ENCODE measurements at places on chromosomes 12 and 14.

- no peak for DNase-seq
Measured at GRCh38 chr14:58833634-58834378, 196.0 kb downstream of the DACT1 start.

DNA sequence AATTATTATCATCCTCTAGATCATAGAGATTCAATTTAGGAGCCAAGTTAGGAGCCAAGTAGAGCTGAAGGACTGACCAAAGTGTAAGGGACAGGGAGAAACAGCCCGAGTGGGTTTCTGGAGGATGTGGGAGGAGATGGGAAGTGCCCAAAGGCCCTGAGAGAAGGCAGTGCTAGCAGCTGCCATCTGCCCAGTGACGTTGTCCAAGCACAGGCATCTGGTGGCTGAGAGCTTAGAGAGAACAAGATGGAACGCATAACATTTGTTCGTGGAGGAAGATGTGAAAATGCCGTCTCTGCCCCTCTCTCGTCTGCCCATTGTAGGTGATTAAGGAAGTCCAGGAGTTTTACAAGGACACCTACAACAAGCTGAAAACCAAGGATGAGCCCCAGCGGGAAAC, 34.7 kb downstream of the CD9 start:
- DNase-seq, result no peak

GRCh38 chr14:99036611-99037293, 235.2 kb downstream of the BCL11B start:
- DNase-seq, result no peak

GRCh38 chr14:68397822-68398221, 395.0 kb downstream of the ZFP36L1 start:
- DNase-seq, result no peak

DNA sequence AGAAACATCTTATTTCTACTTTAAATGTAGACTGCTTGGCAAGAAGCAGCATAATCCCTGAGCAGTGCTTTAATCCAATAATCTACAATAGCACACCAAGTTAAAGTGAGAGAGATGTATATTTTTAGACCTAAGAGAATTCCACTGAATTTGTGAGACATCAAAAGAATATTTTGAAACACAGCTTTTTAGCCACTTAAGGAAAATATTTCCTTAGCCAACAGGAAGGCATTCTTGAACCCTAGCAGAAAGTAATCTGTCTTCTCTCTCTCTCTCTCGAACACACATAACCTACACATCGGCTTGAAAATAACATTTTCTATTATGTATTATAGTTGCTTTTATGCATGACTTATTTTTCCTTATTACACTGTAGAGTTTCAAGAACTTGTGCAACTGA, 34.0 kb downstream of the KITLG start:
- no peak for DNase-seq

DNA sequence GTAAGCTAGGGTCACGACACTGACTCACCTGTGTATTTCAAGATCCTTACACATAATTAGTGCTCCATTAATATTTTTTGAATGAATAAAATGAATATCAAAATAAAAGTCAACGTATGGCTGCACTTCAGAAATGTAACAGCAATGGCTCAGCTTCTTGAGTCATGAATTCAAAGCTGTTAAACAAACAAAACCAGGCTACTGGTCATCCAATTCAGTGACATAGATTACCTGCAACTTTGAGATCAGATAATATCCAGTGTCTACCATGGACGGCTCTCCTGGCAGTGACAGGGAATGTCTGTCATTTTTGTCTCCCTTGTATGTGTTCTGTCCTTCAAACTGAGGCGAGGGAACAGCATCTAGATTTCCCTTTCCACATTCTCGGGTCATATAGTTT, 225.6 kb downstream of the EFCAB11 start:
- DNase-seq, result no peak

DNA sequence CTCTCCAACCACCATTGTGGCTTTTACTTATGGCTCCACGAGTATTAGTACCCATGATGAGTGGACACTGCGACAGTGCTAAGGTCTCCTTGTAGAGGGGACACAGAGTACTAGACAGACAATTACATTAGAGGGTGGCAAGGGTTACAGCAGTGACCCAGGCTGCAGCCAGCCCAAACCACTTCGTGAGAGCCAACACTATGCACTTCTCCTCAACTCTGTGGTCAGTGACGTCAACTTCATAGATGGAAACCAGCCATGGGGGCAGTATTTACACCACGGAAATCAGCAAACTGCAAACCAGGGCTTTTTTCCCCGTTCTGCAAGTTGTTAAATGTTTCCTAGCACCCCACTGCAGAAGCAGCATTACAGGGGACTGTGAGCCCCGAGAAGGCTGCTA, 61.6 kb upstream of the ZFP36L1 start:
- no peak for DNase-seq

- DNase-seq, result no peak
Measured at GRCh38 chr14:92493492-92493891, 20.1 kb upstream of the RIN3 start.

- no peak for DNase-seq
Measured at GRCh38 chr12:1130571-1130970, 139.5 kb downstream of the ERC1 start.

DNA sequence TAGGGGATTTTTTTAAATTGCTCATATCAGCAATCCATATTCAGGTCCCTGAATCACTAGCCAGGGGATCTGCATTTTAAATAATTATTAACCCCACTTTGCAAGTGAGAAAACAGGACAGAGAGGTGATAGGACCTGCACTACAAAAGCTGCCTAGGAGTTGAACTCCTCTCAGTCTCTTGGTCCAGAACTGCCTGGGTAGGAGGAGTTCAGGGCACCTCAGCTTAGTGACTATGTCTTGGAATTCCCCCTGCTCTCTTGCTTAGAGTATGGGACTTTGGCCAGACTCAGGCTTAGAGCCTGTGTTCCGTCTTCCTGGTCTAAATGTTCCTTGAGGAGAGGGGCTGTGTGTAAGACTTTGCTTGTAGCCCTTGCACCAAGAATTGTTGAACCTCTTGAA, 68.2 kb upstream of the WSCD2 start:
- no peak for DNase-seq

DNA sequence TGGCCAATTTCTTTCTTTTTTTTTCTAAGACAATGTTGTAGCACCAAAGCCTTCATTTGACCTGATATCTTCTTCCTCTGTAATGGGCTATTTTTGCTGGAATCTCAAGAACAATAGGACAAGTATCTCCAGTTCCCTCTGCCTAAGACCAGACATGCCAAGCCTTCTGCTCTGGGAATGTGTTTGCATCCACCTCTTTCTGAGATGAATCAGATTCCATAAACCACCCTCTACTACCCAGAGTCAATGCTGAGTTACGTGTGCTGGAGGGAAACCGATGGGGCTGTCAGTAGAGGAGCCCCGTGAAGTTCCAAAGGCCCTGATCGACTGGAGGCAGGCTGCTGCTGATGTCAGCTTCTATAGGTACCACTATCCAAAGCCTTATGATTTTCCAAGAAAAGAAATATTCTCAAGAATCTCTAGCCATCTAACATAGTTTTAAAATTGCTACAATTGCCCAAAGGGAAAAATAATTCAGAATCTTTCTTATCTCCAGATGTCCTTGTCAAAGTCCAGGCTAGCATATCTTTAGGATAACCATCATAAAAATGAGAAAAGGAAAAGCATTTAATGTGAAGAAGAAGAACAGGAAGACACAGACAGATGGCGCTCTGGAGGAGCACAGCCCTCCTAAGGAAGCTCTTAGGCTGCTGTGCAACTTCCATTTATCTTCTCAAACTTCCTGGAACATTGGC, 101.9 kb downstream of the SLC8A3 start:
- DNase-seq, result no peak

DNA sequence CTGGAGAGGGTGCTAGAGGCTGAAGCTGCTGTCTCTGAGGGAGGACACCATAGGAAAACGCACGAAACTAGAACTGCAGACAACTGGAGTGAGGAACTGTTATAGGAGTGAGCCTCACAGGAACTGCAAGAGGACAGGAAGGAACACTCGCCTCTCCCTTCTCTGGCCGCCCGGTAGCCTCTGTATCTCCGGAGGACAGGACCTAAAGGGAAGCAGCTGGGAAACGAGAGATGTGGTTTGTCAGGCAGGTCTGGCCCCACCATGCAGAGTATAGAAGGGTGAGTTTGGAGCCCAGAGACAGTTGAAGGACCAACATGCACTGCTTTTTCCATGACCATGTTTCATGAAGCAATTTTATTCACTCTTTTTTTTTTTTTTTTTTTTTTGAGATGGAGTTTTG, 127.3 kb downstream of the EFCAB11 start:
- no peak for DNase-seq

DNA sequence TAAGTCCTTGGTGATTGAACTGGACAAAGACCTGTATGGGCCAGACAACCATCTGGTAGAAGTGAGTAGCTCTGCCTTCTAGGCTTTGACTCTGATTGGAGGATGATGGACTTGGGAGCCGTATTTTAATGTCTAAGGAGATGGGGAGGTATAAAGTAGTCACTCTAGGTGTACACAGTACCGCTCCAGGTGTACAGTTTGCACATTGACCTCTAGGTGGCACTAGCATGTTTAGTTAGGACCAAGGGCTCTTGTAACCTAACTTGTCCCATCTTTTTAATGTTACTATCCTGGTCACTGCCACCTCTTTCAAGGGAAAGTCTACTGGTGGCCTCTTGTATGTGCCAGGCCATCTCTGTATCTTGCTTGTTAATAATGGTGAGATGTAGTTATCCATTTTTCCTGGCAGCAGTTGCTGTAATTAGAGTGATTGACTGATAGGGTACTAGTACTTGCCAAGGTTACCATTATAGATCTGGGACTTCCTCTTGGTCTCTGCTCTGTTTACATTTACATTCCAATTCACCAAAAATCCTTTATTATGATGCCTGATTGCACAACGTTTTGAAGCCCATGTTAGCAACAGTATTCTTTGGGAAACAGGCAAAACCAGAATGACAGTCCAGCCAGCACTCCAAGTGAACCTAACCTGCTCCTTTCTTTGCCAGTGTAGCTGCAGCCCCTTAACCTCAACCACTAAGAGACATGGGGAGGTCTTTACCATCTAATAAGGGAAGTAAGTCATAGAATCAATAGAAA, 3.6 kb downstream of the SMARCD1 start:
- no peak for DNase-seq

DNA sequence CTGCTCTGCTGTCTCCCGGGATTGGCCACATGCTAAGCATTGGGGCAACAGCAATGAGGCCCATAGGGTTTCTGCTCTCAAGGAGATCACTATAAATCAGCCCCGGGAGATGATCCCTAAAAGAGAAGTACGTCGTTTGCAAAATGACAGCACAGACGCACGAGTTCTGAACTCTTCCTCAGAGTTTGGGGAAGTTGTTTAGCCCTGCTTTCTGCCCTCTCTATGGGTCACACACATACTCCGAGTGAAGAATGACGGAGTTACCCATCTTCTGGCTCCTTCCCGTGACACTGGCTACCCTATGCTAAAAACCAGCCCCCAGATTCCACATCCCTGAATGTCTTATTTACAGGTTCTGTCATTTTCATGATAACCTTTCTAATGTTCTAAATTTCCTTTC, 258.0 kb upstream of the PLEKHG7 start:
- DNase-seq, result no peak

DNA sequence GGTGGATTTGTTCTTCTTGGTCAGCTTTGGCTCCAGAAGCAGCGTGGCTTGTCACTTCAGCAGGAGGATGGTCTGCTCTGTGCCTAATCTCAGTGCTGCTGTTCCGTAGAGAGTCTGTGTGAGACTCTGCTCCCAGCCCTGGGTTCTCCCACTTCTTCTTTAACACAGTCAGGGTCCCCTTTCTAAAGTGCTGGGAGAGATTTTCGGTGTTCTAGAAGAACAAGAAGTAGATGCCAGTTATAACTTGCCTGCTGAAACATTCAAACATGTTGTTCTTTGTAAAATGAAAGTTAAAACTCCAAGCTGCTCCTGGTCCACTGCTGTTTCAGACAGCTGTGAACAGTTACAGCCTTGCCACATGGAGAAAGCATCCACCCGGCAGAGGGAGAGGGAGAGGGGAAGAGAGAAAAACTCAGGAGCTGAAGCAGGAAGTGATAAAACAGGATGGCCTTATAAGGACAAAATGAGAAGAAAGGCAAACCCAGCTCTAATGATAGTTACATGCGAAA, 55.2 kb upstream of the CERS5 start:
- peak; percentile 77 for DNase-seq

DNA sequence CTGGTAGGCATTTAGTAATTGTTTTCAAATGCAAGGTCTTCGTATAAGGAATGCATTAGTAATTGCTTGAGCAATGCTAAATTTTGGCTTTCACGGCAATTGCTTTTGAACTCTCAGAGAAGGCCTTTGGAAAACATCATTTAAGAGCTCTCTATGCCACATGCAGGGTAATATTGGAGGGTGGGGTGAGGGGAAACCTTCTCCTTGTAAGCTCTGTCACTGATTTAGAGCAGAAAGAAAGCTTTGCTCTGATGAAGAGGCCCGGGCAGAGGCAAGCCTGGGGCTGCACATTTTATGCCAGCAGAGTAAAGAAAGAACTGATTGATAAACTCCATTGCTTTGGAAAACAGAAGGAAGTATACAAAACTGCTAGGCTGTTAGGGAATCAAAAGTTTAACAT, 70.9 kb downstream of the TRIM9 start:
- DNase-seq, result no peak

GRCh38 chr14:98871796-98872195, 400.2 kb downstream of the BCL11B start:
- no peak for DNase-seq

DNA sequence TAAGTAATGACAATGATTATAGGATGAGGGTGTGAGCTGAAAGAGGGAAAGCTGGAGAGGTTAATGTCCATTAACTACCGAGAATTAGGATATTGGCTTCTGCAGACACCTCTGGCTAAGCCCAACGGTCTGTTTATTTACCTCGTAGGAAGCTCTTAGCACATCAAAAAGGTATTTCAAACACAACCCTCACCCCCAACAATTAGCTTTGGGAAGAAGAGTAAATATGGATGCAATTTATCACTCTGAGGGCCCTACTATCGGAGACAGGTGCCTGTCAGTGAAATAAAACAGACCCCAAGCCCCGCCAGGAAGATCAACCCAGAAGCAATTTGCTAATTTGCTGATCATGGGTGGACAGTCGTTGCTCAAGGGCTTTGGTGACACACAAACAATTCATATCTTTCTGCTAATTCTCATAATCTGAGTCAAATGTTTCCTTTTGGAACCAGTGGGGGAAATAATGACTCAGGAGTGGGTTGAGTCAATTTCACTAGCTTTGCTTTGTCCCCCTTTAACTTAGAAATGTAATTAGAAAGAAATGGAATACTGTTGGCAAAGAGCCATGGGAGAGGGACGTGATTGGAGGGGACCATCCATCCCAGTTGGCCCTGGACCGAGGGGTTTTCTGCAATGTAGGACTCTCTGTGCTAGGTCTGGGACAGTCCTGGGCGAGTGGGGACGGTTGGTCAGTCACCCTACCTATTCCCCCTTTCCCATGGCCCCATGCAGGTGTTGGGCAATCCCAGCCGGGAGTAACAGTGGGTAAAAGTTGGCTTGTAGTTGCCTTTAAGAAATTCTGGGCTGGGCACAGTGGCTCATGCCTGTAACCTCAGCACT, 99.1 kb upstream of the MED13L start:
- no peak for DNase-seq

- no peak for DNase-seq
Measured at GRCh38 chr12:58584880-58585279, 335.4 kb downstream of the LRIG3 start.

- no peak for DNase-seq
Measured at GRCh38 chr12:22529281-22530060, 14.9 kb downstream of the C2CD5 start.
